ENCODE measurements at places on chromosomes 1 and 21.

GRCh38 chr1:244713332-244713731 lies 60.4 kb downstream of the DESI2 start:
- DNase-seq: no peak

DNA sequence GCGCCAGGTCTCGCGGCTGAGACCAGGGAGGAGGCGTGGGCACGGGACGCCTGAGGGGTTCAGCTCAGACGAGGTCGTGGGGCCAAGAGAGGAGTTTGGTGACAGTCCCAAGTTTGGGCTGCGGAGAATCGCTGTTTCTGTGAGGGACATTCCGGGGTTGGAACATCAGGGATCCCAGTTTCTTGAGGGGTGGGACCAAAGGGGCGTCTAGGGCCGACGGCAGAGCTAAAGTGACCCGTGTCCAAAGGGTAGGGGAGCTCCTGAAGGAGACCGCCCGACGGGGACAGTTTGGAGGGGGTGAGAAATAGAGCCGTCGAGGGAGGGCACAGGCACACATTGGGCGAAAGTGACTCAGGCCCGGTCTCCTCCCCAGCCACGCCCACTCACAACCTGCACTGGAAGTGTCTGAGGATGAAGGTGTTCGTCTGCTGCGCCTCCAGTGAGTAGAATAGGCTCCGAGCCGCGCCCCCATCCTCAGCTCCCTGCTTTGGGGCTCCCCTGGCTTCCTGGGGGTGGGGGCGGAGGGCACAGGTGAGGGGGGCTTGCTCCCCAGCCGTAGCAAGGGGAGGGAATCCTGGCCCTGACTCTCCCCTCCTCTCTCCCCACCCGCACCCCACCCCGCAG lies 7.0 kb downstream of the EFNA3 start:
- DNase-seq: no peak

GRCh38 chr1:30986755-30987154 lies 78.2 kb upstream of the SDC3 start:
- no peak for DNase-seq

- no peak for DNase-seq
Measured at GRCh38 chr1:31904339-31905092, 33.7 kb downstream of the PTP4A2 start.

- DNase-seq: no peak
Measured at GRCh38 chr1:204564835-204565234, 48.6 kb downstream of the MDM4 start.

- DNase-seq: no peak
Measured at GRCh38 chr1:175918364-175918801, 175.0 kb upstream of the TNR start.

- no peak for DNase-seq
Measured at GRCh38 chr1:153627715-153628626, at the start of gene S100A1. Gene S100A1 (plus strand): TSS chr1:153628434. CDS start chr1:153630522, 2,088 bp downstream.

DNA sequence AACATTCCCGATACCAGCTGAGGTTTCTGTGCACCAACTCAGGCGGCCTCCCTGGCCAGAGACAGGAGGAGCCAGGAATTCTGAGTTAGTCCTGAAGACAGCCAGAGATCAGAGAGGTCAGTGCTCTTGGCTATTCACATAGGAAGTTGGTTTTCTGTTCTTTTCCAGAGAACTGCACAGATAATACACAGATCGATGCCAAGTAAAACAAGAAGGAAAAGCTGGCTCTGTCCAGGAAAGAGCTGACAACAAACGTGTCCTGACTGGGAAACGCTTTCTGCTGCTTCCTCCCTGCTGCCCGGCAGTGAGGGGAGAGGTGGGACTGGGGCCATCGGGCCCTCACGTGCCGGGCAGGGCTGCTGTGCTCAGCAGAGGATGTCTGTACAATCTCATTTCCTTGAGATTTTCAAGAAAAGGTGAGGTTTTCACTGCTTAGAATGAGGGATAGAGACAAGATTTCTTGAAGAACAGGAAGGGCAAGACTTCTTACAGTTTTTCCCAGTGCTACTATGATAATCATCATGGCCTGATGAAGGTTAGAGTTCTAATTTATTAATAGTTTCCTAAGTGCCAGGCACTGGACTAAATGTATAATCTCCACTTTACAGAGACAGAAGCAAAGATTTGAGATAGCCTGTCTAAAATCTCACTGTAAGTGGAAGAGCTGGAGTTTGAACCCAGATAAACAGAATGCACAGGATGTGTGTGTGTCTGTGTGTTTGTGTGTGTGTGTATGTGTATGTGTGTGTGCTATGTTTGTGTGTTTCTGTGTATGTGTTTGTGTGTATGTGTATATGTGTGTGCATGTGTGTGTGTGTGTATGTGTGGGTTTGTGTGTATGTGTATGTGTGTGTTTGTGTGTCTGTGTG lies 211.0 kb upstream of the RAB4A start:
- DNase-seq: no peak

- DNase-seq: no peak
Measured at GRCh38 chr1:236175642-236176336, 33.5 kb downstream of the GPR137B start.

DNA sequence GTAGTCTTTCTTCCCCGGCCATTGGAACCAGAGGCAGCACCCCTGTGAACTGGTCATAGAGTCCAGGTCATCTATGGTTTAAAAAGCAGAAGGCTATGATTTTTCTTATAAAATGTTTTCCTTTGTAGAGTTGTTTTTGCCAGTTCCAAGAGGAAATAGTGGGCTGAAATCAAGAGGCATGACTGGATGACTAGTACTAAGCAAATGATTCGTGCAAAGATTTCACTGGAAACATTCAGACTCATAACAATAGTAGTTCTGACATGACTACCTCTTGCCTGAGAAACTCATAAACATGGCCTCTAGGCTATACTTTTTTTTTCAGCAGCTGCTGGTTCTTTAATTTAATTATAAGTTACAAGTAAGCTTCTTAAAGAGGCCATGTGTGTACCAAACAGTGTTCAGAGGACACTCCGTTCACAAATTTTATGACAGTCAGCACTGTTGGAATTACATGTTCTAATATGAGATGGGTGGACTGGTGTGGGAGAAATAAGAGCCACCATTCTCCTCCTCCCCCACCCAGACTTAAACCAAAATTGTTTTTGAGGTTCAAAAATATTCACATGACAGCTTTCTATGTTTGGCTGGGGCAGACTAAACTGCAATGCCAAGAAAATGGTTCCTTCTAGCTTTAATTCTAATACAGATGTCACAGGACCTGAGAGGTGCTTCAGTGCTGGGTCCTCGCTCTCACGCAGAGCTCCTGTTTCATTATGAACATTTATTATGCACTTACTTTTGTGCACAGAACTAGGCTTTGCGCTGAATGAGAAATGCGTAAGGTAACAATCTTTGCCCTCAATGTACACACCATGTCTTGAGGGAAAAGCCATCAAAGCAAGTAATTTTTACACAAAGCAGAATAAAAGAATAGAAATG lies 147.5 kb downstream of the ZC3H11B start:
- DNase-seq: no peak

DNA sequence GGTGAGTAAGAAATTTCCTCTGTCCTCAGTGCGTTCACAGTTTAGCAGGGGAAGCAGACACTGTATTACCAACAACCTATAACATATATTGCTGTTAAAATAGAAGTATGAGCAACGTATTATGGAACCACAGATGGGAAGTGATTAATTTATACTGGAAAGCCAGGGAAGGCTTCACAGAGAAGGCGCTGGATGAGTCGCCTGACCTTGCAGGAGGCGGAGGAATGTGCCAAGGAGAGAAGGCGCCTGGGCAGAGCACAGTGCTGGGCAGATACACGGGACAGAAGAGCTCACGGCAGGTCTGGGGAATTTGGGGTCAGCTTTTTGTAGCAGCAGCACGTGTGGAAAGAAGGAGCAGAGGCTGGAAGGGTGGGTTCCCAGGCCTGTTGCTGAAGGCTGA lies 116.3 kb downstream of the DHRS3 start:
- DNase-seq: no peak

GRCh38 chr21:26394341-26394740 lies 178.7 kb downstream of the CYYR1 start:
- no peak for DNase-seq

DNA sequence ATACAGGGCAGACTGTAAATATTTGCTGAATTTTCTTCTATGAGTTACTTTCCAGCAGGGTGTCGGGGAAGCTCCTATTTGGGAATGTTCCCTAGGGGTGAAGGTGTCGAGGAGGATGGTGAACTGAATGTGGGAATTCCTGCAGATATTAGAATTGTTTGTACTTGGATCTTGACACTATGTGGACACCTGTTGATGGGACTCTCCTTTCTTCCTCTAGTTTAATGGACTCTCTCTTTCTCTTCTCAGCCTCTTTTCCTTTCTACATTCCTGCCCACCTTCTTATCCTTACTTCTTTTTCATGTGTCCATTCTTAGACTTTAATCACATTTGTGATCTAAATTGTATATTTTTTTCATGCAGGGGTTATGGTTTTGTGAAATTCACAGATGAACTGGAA lies 14.0 kb downstream of the TRNAU1AP start:
- DNase-seq: no peak

DNA sequence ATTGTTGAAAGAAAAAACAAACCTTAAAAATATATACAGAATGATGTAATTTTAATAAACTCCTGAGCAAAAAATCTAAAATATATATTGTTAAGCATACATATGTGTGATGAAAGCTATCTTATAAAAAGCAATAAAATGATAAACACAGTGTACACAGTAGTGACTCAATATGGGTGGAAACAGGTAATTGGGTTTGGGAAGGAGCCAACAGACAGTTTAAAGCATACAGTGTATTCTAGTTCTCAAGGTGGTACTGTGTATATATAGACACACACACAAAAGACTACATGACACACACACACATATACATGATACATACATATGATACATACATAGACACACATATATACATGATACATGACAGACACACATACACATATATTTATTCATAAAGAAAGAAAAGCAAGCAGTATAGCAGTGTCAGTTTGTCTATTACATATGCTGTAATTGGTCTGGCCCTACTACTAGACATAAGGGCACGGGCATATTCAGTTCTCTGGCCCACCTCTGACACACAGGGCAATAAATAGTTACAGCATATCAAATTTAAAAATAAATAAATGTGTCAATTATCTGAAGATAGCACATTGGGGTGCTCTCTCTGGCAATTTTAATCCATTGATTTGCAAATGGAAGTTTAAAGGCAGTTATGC lies 330.2 kb downstream of the S1PR1 start:
- DNase-seq: no peak

DNA sequence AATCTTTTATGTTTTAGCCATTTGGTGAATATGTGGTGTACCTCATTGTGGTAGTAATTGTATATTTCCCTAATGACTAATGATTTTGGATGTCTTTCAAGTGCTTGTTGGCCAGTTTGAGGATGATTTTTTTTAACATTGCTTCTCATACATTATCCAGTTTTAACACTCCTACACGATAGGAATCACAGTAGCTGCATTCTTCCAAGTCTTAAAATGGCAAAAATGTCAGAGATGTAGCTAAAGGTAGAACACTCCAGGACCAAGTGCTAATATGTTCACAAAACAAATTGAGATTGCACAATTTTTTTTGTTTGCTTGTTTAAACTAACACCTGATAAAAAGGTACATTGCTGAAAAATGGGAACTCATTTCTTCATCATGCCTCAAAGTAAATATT lies 11.7 kb downstream of the USP25 start:
- no peak for DNase-seq

DNA sequence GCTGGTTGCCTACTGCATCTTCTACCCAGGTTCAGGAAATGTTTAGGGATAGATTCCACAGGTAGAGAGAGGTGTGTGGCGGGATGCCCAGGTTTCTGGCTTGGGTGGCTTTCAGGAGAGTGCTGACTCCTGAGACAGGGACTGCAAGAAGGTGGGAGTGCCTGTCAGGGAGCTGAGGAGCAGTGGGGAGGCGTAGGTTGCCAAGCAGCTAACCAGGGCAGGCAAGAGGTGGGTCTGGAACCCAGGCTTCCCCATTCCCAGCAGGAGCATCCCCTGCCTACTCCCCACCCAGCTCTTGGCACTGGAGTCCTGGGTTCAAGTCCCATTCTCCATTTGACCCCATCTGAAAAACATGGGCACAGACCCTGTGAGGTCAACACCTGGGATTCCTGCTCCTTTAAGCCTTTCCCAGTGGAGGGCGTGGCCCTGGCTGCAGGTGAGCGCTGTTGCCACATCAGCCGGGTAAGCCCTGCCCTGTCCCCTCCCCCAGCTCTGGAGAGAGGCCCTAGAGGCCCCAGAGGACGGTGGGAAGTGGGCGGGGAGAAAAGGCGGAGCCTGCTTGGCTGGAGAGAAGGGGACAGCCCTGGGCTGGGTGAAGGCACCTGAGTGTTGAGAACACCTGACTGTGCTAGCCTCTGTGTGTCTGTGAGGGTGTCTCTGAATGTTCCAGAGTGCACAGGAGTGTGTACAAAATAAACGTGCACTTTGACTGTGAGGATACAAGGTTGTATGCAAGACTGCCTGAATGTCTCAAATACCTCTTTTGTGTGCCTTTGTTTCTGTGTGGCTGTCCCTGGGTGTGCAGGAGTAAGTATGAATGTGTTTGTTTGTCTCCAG lies 14.0 kb upstream of the SYNC start:
- DNase-seq: peak; percentile 69

GRCh38 chr1:193321242-193321840 lies 134.9 kb upstream of the B3GALT2 start:
- DNase-seq: no peak

- DNase-seq: no peak
Measured at GRCh38 chr1:155471026-155471425, 91.6 kb downstream of the ASH1L start.

GRCh38 chr21:46372014-46372485 lies 48.1 kb downstream of the PCNT start:
- DNase-seq: no peak

DNA sequence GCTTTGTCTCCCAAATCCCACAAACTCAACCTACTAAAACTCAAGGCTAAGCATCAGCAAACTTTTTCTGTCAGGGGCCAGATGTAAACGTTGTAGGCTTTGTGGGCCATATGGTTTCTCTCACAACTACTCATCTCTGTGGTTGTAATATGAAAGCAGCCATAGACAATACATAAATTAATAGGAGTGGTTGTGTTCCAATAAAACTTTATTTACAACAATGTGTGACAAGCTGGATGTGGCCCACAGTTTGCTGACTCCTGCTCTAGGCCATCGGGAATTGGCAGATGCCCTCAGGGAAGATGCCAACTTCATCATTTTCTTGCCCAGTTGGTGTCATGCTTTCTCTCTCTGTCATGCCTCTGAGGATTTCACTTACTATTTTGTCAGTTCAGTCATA lies 17.5 kb upstream of the ERRFI1 start:
- DNase-seq: no peak

GRCh38 chr1:46065405-46065804 lies 67.0 kb downstream of the PIK3R3 start:
- DNase-seq: peak; percentile 11

- no peak for DNase-seq
Measured at GRCh38 chr1:186925881-186926669, 97.3 kb downstream of the PLA2G4A start.

- no peak for DNase-seq
Measured at GRCh38 chr1:89310505-89310904, 37.8 kb upstream of the GBP5 start.

GRCh38 chr1:15276691-15277446 lies 29.8 kb downstream of the FHAD1 start:
- DNase-seq: no peak

GRCh38 chr1:8217011-8217711 lies 100.8 kb upstream of the SLC45A1 start:
- no peak for DNase-seq

GRCh38 chr21:42199868-42200463 lies 19.0 kb upstream of the ABCG1 start:
- no peak for DNase-seq

Measured in Jurkat, Clone E6-1 (cell line).